Dermis microvascular lymphatic vessel endothelial cell (primary cell): ENCODE measurements at places on chromosomes 6 and 20.

DNA sequence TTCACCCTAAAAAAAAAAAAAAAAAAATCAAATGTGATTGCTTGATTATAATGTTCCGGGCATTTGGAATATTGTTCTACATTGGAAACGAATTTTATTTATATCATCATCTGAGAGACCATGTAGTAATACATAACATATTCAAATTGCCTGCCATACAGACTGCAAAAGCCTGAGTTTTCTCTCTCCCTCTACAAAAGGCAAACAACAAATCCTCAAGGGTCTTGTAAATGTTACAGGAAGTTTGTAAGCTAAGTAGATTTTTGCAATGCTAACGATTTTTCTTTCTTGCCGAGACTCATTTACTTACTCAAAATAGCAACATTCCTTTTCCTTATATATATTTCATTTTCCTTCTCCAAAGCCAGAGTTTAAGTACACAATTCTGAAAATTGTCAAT, 49.0 kb upstream of the HTR1E start:
- no peak for DNase-seq

- DNase-seq = no peak
Measured at GRCh38 chr6:83062225-83062624, 3.4 kb downstream of the UBE3D start.

GRCh38 chr6:131954775-131955107, 3.6 kb upstream of the CCN2 start:
- DNase-seq = no peak

DNA sequence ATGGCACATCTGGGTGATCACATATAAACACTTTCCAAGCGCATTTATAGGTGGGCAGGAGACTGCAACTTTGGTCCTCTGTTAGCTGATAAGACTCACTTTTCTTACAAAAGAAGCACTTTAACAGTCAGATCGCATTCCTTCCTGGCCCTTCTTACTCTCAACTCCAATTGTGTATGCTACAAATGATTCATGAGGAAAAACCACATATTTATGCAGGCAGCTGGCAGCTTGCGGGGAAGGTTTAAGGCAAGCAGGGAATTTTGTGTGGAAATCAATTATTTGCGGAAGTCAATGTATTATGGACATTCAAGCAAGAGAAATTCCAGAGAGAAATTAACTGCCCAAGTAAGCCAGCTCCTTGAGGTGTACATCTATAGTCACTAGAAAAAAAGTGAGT, 194.0 kb downstream of the PKHD1 start:
- no peak for DNase-seq

DNA sequence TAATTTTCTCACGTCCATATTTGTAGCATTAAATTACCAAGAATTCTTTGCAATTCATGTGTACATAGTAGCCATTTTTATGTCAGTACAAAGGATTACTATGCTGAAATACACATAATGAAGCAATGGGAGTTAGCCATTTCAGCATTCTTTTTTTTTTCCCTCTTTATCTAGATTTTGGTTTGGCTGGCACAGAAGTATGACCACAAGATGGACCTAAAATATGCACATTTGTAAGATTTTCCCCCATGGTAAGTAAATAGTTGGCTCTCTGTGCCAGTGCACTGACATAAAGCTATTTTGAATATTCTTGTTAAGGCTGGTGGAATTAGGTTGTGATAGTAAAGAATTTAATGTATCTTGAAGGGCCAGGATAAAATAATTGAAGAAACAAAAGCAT, 486.1 kb upstream of the BTBD3 start:
- no peak for DNase-seq

DNA sequence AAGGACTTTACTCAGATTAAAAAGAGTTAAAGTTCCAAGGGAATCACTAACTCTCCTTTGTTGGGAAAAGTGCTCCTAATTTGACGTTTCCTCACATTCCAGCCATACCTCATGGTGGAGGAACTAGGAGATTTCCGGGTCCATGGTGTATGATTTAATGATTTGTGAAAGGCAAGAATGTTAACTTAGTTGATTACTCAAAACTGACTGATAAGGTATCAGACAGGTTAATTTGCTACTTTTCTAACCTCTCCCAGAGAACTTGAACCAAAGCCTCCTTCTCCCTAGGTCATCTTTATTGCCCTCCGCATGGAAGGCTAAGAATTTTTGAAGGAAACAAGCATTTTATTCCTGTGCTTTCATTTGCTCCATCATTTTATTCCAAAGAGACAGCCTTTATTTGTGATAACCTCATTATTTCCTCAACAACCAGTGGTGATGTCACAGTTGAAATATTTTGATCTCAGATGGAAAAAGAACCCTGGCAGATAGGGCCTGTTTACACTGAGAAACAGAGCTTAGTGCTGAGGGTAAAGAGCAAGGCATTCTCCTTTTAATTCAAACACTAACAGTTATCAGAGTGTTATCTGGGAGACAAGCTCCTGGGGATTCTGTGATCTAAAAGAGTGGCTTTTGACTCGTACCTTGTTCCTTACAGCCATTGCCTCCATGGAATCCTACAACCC, 57.4 kb upstream of the BMP2 start:
- DNase-seq = peak; percentile 64

DNA sequence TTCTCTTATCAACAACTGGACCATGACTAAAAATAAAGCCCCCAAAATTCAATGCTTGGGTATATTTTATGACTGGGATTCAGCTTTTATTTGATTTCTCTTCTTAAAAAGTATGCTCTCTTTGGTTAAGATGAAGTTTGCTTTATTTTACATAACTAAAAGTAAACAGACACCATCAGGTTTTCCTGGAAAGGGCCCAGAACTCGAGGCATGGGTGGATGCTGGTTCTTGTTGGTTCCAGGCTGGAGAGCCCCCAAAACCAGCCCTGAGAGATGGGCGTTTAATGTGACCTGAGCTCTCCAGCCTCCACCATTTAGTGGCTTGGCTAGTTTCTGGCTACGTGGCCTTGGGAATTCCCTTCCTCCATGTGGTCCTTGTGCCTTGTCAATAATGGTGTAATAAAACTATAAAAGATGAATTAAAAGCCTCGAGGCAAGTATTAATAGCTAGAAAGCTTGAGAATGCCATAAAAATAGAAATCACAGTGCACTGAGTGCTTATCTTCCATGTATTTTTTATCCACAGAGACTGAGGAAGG, 34.1 kb downstream of the BANF2 start:
- DNase-seq = no peak

- peak; percentile 54 for DNase-seq
Measured at GRCh38 chr6:108115598-108116058, 41.1 kb upstream of the OSTM1 start.

GRCh38 chr6:52975580-52975979, 19.5 kb downstream of the GSTA4 start:
- no peak for DNase-seq

- no peak for DNase-seq
Measured at GRCh38 chr6:132651062-132651461, 7.9 kb downstream of the TAAR1 start.

- DNase-seq = no peak
Measured at GRCh38 chr6:25377664-25378063, 98.5 kb downstream of the CARMIL1 start.

DNA sequence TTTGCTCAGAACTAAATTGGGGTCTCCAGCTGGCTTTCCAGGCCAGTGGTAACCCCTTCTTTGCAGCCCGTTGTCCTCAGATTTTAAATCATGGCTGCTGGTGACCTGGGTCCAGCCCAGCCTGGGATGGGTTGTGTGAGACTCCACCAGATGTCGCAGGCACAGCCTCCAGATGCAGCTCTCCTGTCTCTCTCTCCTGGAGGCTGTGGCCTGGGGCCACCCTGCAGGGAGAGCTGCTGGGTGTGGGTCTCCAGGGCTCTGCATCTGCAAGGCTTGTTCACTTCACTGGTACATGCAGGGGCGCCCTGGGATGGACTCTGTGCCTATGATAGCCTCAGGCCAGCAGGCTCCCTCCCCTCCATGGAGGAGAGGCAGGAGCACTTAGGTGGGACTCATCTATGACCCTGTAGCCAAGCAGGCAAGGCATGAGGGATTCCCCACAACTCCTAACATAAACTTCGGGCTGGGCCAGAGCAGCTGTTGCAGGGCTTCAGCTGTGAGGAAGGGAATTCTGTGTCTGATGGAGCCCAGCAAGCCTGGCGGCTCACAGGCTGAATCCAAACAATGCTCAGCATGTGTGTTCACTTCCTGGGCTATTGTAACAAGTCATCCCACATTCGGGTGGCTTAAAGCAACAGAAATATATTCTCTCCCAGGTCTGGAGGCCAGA, 94.7 kb upstream of the NXT1 start:
- DNase-seq = peak; percentile 62
